ENCODE measurements at places on chromosomes 5 and 9. TPM values are rescaled to one million over a fixed set of nuclear protein-coding genes. Genes with fewer than 3 reads are reported as not detected.

DNA sequence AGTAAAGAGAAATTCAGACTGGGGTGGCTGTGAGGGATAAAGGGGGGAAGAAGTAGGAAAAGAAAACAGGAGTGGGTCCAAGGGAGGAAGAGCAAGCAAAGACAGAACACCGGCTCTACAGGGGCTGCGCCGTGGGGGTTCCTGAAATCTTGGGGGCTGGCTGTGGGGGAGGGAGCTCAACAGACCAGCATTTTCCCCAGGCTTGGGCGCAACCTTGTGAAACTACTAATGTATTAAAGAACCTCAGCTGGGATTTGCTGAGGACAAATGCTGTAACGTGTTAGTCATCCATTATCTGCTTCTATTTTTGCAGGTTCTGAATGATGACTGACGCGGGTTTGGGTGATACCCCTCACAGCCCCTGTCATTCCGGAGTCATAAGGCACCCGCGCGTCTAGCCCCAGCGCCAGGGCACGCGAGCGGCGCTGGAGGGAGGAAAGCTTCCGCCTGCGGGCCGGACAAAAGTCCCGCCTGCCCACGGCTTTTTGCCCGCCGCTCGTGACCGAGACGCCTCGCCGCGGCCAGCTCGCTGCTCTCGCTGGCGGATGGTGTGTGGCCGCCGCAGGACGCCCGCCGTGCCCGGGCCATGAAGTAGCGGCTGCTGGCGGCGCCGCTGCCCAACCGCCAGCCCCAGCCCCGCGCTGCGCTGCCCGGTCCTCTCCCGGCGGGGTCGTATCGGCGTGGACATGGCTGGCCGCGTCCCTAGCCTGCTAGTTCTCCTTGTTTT lies 110.6 kb downstream of the PAM start:
- peak; percentile 77 for DNase-seq

DNA sequence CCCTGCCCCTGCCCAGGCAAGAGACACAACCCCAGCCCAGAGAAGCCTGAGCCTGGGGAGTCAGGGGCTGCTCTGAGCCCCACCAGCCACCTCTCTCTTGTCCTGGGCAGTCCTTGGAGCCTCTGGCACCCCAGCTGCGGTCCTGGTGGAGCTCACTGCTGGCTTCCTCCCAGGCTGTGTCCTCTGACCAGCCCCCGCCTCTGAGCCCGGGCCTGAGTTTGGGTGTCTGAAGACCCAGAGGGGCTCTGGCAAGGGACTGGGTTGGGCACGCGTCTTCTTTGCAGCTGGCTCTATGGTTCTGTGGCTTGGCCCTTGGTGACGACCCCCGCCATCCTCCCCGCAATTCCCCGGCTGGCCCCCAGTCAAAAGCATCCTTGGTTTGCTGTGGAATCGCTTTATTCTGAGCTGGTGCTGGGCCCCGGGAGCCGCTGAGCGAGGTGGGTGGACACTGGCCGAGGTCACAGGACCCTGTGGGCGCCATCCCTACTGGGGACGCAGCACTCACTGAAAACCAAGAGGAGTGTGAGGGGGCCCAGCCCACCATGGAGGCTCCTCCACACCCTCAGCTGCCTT lies 985 bp upstream of the LCN10 start:
- no peak for DNase-seq

DNA sequence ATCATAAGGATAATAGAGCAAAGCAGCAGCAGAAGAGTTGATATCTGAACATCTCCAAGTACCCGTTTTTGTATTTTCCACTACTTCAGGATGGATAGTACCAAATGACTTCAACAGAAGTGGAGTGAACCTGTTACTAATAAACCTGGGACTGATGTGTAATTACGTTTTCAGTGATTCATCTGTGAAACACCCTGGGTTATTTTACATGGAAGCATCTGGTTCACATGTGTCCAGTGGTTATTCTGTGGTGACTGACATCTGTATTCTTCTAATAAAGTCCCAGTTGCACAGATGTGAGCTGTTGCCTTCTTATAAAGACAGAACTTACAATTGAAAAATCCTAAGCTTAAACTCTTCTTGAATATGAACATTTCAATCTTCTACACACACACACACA lies 139.7 kb upstream of the VCAN start:
- DNase-seq = no peak

Gene PCDHA1
- not detected for total RNA-seq

Data from sciatic nerve (tissue), 2 donors.